IPS DF 6.9 (cell line): ENCODE measurements at places on chromosomes 12 and 14.

DNA sequence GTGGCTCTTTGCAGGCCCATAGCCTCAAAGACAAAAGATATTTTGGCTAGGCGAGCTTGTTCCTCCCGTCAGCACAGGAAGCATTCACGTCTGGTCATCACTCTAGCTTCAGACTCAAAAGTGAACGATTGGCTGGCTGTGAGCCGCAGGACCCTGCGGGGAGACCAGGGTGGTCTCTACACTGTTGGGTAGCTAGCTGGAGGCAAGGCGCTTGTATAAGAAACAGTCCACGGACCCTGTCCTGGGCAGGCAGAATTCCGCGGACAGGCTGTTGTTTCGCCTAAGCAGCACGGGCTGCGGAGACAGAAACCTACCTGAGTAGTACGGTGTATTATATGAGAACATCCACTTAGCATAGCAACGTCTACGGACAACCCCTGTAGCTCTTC is 29.6 kb downstream of the WBP11 start:
- no peak for DNase-seq

- no peak for DNase-seq
These were observed 176.4 kb downstream of the STXBP6 start for GRCh38 chr14:24873551-24873950.

- no peak for DNase-seq
These were observed 1139.9 kb upstream of the FLRT2 start for GRCh38 chr14:84390010-84390409.

DNA sequence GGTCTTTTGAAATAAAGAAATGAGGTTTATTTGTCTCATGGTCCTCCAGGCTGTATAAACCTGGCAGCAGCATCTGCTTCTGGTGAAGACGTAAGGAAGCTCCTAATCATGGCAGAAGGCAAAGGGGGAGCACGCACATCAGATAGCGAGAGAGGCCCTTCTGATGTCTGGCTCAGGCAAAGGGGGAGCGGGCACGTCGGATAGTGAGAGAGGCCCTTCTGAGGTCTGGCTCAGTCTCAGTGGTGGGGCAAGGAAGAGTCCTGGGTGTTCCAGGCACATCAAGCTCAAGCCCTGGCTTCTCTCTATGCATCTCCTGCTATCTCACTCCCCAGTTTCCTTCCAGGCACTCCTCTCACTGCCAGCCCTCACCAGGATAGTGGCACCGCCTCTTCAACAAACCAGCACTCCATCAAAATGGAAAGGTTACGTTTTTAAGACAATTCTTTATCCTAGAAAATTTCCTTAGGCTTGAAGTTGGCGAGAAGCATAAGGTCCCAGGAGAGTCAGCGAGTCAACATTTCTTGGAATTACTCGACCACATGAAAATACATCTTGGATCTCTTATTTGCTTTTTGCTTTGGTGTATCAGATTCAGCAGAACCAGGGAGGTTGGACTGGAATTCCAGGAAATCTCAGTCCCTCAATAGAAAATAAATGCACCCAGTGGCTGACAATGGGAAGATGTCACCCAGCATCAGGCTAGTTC is 189.6 kb upstream of the TMEM132C start:
- DNase-seq: no peak

- DNase-seq: no peak
These were observed 1.4 kb upstream of the SUDS3 start for GRCh38 chr12:118374909-118375308.

GRCh38 chr12:54425702-54426101 is 6.6 kb upstream of the ITGA5 start:
- DNase-seq: no peak

DNA sequence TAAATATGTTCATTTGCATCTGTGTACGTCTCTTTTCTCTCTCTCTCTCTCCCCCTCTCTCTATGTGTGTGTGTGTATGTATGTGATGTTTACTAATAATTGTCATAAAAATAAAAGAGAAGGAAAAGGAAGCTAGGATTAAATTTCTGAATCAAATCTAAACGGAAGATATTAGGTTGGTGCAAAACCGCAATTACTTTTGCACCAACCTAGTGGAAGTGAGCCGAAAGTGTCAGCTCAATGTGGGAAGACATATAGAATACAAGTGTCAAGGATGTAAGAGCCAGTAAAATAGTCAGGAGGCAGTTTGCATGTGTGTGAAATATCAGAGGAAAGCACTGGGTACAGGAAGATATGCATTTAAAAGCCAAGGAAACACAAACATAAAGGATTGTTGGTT is 18.5 kb upstream of the OR4K17 start:
- DNase-seq: no peak

DNA sequence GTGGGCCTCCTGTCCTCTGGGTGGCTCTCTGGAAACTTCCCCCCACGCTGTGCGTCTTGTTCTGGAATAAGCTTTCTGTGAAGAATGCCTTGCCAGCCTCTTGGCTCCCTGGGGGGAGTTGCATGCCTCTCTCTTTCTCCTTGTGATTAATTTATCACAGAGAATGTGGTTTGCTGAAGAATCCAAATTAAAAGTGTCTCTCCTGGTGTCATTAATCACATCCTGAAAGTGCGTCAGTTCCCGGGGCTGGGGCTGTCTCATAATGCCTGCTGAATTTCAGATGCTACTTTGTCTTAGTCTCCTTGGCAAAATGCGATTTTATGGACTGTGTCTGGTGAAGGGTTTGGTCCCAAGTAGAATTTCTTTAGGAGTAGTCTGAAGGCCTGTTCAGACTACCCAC is 787.7 kb upstream of the TMEM132C start:
- no peak for DNase-seq

- DNase-seq: no peak
These were observed 72.2 kb downstream of the BRMS1L start for GRCh38 chr14:35898217-35898775.

DNA sequence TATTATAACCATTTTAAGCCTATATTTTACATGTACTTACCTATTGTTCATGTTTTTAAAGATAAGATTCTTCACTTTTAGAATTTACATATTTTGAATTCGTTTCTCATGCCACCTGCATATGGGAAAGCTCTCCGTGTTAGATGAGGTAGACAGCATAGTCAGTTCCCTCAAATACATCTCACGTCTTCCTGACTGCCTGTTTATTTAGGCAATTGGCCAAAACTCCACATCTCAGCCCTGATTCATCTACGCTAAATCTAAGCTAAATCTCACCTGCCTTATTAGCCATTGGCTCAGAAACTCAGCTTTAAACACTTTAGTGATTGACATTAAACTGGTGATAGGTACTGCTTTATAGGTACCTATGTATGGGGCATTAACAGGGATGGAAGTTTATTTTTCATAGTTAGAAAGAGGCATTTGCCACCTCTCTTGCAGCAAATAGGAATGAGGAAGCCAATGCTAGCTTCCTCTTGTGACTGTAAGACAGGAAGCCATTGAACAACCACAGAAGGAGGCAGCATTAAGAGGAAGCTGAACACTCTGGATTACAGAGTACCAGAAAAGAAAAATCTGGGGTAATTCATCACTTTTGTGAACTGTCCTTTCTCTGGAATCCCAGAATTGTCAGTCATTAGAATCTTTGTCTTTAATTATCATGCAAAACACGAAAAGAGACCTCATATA is 111.9 kb downstream of the LRFN5 start:
- DNase-seq: no peak

DNA sequence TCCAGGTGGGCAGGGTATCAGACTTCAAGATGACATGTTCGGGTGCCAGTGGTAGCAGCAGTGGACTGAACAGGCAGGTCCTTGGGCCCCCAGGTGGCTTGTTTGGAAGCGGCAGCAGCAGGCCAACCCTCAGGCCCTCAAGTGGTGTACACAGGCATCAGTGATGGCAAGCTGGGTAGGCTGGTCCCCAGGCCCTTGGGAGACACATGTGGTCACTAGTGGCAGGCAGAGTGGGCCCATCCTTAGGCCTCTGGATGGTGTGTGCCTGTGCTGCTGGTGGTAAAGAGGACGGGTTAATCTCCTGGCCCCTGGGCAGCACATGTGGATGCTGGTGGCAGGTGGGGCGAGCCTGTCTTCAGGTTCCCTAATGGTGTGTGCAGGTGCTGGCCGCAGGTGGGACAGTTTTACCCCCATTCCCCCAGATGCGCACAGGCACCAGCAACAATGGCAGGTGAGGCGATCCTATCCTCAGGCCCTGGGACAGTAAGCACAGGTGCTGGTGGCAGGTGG is 8.0 kb downstream of the OAS2 start:
- no peak for DNase-seq

DNA sequence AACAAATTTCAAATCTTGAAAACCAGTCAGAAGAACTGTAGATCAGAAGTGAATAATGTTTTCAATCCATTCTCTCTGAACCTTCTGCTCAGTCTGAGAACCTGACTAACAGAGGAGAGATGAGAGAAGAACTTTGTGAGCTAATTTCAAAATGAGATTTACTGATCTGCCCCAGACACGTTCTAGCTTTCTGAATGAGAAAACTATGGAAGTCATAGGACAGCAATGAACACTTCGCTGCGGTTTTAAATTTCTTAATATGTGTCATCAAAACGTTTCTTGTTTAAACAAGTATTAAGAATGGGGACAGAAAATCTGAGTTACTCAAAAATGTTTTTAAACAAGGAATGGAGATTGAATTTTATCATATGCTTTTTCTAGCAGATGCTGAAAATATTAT is 66.6 kb upstream of the FAR2 start:
- DNase-seq: no peak

- peak; percentile 31 for DNase-seq
These were observed 221.2 kb downstream of the RAD51B start for GRCh38 chr14:68040633-68041369.
